Aortic smooth muscle cell (primary cell): ENCODE measurements at places on chromosomes 1 and 21. TPM values are rescaled to one million over a fixed set of nuclear protein-coding genes. Genes with fewer than 3 reads are reported as not detected.

The LCE2D gene
- not detected in 2 replicates for total RNA-seq

The CEPT1 gene
- total RNA-seq: 27.7 and 29.9 TPM in 2 replicates

The OPTC gene
- total RNA-seq: not detected in 2 replicates

The CYP4Z1 gene
- 0.13 TPM in 1 of 2 replicates, not detected in the other for total RNA-seq

The COX20 gene
- 26.7 and 27.2 TPM in 2 replicates for total RNA-seq

The KPRP gene
- total RNA-seq: not detected in 2 replicates

The S100A7 gene
- not detected in 2 replicates for total RNA-seq

The DYRK1A gene
- 53.2 and 58.3 TPM in 2 replicates for total RNA-seq

The ADAMTS4 gene
- 4.2 and 7.5 TPM in 2 replicates for total RNA-seq
